ENCODE measurements at places on chromosomes 6 and 20.

DNA sequence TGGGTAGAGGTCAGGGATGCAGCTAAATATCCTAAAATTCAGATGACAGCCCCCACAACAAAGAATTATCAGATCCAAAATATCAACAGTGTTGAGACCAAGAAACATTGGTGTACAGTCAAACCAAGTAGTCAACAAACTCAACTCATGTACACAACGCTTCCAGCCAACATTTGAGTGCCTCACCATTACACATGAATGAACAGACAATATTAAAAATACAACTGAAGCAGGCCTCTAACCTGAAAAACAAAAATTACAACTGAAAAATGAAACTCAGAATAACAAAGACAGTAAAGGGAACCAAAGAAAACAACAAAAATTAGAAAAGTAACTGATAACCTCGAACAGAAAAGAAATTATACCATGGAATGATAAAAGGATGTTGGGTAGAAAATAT lies 46.2 kb downstream of the HACE1 start:
- DNase-seq: no peak

GRCh38 chr6:130113201-130113710 lies 94.9 kb downstream of the L3MBTL3 start:
- DNase-seq: no peak

DNA sequence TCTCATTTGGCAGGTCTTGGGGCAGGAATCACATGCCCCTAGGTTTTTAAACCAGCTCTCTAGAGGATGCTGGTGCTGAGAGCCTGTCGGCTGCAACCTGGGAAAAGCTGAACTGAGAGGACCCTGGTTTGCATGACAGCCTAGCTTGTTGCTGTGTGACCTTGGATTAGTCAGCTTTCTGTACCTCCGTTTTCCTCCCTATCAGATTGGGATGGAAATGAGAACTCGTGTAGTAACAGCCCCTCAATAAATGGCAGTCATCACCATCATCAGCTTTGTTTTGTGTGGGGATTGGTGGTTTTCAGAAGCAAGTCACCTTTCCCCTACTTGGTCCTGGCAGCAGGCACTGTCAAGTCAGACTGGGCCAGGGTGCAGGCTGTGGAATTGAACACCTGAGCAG lies 75.2 kb upstream of the MYL9 start:
- DNase-seq: no peak

DNA sequence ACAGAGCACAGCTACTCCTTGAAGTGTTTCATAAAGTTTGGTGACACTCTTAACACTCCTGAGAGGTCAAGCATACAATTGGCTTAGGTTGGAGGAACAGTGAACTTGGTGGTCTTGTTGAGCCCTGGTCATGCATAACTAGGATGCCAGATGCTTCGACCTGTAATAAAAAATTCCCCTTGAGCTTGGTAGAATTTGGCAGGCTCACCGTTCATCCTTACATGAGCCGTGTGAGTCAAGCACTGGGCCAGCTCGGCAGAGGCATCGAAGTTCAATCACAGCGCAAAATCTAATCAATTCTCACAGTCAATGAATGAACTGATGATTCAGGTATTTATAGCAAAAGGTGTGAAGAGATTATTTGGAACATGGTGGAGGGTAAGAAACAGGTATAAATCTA lies 33.7 kb downstream of the CYP24A1 start:
- no peak for DNase-seq

DNA sequence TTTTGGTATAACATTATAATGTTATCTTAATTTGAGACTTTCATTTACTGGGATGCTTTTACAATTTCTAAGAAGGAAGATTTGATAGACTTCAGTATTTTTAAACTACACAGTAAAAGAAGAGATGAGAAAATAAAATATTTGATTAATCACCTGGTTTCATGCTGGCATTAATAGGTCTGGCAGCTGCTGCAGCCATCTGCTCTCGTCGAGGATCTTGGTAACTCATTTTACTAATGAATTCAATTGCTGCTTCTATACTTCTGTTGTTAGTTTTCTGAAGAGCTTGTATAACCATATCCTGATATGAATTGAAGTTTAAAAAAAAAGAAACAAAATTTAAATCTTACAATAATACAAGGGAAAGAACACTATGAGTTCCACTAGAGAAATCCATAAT lies 23.0 kb downstream of the LATS1 start:
- DNase-seq: no peak

DNA sequence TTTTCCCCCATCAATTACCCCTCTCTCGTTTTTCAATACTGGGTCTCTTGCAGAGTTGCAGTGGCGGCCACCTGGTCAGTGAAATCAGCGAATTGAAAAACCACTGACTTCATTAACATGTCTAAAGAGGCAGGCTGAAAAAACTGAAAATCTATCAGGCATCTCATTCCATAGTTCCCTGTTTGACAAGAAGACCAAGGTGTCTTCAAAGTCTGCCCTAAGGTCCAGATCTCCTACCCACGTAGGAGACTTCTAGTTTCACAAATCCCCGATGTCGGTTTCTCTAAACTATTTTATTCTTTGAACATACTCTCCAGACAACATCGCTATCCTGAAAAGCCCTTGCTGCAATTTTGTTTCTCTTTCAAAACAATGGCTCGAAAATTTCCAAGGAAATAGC lies 796 bp upstream of the TUBB start:
- no peak for DNase-seq

DNA sequence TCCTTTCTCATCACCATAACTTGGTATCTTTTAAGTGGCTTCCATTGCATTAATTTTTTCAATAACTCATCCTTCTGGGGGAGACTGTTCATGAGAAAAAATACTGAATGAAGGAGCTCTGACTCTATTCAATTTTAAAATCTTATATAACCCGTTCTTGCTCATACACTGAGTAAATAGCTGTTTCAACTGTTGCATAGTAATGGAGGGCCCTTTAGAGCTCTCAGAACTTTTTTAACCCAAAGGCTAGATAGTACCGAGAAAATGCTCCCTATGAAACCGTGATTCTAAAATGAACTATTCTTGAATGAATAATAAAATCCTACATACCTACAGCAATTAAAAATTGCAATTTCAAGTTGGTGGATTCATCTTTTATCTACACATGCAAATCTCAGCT lies 5.3 kb downstream of the SLC2A12 start:
- DNase-seq: no peak

- no peak for DNase-seq
These were observed 105.0 kb upstream of the MAP3K7 start for GRCh38 chr6:90691823-90692222.

DNA sequence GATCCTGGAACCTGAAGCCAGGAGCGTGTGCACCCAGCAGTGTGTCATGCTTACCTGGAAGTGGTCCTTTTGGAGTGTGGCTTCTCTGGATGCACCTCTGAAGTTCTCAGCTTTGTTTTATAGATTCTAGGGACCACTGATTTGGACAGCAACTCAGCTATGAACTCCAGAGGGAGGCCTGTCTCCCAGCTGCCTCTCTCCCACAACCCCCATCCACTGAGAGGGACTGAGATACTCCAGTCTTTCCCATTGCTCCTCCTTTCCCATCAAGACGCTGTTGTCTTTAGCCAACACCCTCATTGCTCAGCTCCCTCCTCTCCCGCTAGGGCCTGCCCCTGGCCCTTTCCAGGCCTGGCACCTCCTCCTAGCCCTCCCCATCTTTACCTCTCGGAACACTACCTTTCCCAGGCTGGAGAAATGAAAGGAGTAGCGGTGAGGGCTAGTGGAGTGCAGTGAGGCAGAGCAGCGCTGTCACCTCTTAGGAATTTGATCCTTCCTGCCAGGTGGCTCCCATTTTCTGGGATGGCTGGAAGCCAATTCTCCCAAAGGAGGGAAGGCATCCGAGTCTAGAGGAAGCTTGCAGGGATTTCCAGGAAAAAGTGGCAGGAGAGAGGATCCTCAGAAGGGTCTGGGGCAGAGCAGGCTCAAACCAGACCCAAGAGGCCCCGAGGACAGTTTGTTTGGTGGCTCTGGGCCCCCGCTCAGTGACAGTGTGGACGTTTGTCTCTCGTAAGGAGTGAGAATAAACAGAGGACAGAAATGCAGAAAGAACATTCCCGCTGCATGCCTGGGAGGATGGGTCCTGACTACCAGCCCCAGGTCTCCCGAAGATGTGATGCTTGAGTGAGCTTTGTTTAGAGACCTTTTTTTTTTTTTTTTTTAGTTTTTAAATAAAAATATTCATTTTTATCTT lies at the start of gene LRRN4:
TSS of gene LRRN4 (minus strand) at position 285 of the 913 bp plus-strand sequence. CDS start 1,261 bp downstream, outside the sequence.
- no peak for DNase-seq

DNA sequence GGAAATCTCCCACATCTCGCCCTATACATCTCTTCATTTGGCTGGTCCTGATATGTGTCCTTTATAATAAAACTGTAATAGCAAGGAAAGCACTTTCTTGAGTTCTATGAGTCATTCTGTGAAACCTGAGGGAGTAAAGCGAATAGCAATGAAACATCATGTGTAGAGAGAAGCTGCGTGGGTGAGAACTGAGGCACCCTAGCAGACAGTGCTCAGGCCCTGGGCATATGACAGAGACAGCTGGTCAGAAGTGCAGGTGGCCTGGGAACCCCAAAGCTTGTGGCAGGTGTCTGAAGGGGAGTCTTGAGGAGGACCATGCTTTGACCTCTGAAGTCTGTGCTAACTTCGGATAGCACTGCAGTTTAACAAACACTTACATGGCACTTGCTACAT lies 1.3 kb upstream of the BLOC1S5 start:
- peak; percentile 3 for DNase-seq

GRCh38 chr20:17871181-17871580 lies 97.4 kb downstream of the SNX5 start:
- no peak for DNase-seq

DNA sequence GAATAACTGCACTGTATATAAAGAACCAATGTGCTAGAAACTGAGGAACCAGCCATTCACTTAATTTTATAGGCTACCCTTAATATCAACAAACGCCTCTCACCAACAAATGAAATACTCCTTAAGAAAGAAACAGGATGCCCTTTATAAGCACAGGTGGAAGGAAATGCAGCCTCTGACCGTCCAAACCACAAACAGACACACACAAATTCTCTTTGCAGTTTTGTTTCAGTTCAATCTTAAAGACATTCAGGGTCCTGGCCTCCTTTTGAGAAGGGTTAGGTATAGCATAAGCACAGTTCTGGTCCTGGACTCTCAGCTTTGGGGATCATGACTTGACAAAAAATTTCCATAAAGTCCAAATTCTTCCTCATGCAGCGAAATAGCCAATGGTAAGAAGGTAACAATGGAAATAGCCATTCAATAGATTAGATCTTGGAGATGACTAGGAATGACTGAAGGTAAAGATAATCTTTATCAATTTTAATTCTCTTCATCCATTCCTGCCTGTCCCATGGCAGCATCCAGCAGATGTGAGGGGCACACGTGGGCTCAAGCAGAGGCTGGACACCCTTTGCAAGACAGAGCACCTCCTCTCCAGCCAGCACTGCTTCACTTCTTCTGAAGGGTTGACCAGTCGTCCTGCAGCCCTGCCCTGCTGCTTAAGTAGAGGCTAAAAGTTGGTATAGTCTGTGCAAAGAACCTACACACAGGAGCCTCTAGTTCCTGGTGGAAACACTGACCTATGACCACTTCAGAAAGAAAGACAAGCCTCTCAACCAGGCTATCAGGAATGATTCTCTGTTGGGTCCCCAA lies 123.9 kb downstream of the CD83 start:
- DNase-seq: no peak

GRCh38 chr20:18989736-18990474 lies 176.3 kb downstream of the SCP2D1 start:
- no peak for DNase-seq

DNA sequence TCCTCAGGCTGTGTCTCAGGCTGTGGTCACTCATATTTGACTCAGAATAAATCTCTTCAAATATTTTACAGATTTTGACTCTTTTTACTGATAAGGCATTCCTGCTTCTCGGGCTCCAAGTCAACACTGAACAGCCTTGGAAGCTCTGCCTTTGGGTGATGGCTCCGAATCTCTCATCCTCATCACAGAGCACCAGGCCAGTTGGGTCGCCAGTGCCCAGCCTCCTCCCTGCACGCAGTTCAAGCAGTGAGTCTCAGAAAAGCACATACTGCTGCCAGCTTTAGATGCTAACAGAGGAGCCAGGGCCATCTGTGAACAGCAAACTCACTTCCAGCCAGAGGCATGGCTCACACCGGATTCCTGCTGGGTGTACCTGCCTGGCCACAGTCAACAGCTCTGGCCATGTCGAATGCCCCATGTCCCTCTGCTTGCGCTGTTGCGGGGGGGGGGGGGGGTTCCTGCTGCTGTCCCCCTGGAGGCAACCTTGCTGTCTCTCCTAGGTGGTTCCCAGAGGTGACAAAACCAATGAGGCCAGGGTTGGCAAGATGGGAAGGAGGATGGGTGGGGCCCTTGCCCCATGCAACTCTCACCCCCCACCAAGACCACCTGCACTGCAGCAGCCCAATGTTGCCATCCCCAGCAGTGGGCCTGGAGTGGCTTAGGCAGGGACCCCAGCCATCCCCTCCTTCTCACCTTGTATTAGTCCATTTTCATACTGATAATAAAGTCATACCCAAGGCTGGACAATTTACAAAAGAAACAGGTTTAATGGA lies 248.8 kb downstream of the ERMARD start:
- no peak for DNase-seq

DNA sequence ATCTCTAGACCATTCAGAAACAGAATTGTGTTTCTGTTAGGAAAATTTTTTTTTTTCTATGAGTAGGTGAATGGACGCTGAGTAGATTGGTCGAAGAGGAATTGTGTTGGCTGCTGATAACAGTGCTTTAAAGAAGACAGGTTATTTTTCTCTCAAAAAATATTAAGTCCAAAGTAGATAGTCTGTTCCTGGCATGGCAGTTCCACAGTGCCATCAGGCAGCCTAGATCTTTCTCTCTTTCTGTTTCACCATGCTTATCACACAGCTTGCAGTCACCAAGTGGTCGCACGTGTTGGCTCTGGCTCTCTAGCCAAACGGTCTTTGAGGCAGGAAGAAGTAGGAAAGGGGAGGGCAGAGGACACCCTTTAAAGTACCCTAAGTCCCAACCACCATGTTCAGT lies 22.4 kb upstream of the SERINC3 start:
- no peak for DNase-seq

- DNase-seq: peak; percentile 1
These were observed 436.7 kb downstream of the RNF144B start for GRCh38 chr6:18823782-18824386.

All from stimulated activated CD4-positive, alpha-beta T cell treated with anti-CD3 and anti-CD28 coated beads, Interleukin-15, amount 100 ng/mL, for 1 hour (primary cell).